ENCODE measurements at places on chromosomes 1 and 21.

- DNase-seq, result no peak
These were observed 27.8 kb downstream of the SLC26A9 start for GRCh38 chr1:205915354-205915990.

- DNase-seq, result no peak
These were observed 12.2 kb upstream of the ACTRT2 start for GRCh38 chr1:3009021-3009420.

DNA sequence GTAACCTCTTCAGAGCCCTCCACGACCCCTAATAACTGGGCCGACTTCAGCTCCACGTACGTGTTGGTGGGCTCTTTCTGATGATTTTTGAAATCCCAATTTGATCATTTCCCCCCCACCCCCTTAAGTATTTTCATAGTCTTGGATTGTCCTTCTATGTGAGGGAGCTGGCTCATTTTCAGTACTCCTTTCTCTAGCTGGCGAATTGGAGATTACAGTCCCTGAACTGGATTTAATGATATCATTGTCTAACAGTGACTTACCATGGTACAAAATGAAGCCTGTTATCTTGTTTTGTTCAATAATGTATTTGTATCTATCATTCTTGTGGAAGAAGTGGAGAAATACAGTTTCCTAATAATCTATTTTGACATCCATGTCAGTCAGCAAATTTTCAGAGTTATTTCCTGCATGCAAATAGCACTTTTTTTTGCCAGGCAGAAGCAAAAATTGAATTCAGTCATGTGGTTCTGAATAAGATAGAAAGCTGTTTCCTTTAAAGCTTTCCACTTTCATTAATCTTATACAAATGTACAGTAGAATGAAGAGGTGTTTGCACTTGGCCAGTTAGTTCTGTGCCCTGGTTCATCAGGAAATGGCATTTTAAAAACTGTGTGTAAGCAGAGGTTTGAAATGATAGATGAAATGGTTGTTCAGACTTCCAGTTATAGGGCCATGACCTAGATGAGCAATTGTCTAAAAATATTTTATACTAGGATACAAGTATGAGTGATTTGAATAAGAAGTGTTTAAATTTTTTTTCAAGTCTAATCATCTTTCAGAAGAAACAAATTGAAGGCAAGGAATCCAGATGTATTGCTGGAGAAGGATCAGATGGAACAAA lies 104.2 kb downstream of the ATP5PO start:
- DNase-seq, result no peak

- no peak for DNase-seq
These were observed 104.8 kb downstream of the GDAP2 start for GRCh38 chr1:117824616-117825015.

DNA sequence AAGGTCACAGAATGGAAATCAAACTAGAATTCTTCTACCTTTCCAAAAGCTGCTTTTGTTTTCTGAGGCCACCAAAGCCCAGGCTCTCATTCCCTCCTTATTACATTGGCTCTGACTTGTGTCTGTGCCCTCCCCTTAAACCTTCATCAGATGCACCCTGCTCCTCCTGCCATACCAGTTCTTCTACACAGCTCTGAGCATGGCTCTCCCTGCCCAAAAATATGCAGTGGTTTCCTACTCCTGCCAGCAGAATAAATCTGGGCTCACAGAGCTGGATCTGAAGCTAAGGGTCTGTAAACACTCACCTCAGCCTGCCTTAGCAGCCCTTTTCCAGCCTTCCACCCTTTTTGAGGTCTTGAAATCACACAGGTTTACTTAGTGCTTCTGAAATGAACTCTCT lies 55.0 kb downstream of the TTC3 start:
- no peak for DNase-seq

DNA sequence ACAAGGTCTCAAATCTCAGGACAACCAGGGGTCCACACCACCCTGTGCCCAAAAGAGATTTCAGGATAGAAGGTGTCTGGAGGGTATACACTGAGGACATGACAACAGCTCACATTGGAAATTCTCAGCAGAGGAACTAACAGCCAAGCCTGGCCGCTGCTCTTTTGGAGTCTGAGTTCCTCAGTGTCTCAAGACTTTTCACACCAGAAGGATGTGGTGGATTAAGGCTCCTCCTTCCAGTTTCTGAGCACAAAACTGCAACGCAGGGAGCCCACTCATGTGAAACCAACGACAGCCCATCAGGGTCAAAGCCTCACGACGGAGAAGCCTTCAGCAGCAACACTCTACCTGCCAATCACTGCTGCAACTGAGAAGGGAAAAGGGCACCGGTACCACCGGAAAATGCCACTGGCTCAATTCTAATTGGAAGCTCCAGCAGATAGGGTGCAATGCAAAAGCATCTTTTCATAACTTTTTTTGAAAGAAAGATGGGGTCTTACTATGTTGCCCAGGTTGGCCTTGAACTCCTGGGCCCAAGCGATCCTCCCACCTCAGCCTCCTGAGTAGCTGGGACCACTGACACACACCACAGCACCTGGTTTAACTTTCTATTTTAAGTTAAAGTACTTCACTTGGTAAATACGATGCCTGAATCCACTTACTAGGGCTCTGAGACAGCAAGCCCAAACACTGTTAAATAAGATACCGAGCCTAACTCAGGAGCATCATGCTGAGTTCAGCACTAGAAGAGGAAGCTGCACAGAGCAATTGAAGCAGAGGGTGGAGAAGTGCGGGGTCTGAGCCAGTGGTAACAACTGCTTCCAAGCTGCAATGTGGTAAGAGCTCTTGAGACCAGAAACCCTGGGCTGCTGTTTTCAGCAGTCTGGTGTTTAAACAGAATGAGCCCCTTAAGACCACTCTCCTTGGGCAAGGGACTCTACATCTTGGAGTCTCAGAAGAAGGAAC lies 7.8 kb downstream of the CAPZB start:
- no peak for DNase-seq

GRCh38 chr1:108096089-108096488 lies 104.1 kb downstream of the SLC25A24 start:
- no peak for DNase-seq

- no peak for DNase-seq
These were observed 239.7 kb downstream of the S1PR1 start for GRCh38 chr1:101476541-101476940.

DNA sequence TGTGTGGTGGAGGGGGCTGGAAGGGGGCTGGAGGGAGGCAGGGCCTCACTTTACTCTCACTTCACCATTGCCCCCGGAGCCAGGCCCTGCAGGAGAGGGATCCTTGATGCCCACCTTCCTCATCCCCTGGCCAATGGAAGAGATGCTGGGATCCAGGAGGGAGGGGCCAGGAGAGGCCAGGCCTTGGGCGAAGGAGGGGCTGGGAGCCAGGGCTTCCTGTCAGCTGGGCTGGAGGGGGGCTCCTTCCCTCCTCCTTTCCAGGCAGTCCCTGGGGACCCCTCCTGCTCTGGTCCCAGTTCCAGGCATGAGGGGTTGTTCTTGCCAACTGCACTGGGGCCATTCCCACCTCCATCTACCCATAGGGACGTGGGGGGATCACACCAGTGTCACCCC lies 5.7 kb downstream of the AHDC1 start:
- no peak for DNase-seq

DNA sequence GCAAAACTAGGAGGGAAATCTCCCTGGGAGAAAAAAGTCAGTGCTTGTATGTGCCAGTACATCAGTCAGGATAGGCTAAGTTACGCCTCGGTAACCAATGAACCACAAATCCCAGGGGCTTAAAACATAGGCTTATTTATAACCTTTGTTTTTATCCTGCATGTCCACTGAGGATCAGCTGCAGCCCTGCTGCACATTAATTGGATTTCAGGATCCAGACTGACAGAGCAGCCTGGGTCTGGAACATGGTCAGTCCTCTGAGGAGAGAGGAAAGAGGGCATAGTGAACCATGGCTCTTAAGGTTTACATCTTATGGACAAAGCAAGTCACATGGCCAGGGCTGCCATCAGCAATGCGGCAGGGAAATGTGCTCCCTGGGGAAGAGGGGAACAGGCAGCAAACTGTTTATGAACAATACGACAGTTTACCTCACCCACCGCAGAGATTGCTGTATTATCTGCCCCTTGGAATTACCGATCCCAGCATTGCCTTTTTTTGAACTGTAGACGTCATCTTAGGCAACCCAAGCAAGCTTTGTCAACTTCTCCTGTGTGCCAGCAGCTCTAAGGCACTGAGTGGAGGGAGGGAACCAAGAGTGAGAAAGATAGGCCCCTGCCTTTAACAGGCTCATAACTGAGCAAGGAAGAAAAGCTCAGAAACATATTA lies 9.1 kb upstream of the SPRR4 start:
- no peak for DNase-seq

DNA sequence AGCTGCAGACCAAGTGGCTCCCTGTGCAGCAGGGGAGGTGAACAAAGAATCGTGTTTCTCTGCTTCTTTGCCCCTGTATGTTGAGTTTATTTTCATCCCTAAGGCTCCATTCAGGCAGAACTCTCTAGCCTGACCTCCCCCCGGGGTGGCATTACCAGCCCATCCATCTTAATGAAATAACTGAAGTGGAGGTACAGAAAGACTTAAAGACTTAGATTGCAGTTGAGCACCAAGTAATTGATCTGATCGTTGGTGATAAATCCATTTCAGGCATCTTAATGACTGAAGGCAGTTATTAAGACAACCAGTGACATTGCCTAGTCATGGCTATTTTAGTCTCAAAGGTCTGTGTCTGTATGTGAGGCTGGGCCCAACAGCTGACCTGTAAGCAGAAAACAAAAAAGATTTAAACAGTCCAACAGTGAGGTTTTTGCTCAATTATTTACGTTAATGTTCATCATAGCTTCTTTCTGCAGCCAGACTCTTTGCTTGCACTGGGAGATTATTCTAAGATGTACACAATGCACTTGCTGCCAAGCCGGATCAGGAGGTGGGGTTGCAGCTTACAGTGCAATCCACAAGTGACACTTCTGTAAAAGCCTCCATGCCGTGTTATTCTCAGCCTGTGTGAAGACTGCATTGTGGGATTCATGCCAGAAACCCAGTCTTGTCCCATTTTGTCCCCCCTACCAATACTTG lies 363.0 kb upstream of the DUSP10 start:
- no peak for DNase-seq

DNA sequence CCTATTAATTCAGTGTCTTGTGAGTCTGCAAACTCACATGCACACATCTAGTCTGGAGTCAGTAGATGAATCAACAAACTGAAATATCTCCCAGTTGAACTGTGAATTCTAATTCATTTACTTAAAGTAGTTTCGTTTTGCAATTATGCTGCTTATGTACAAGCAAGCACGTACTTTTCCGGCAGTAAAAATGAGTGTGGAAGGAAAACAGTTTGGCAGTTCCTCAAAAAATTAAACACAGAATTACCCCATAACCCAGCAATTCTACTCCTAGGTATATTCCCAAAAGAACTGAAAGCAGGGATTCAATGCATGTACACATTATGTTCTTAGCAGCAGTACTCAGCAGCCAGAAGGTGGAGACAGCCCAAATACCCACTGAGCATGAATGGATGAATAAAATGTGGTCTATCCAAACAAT lies 49.3 kb downstream of the GNB1 start:
- no peak for DNase-seq

DNA sequence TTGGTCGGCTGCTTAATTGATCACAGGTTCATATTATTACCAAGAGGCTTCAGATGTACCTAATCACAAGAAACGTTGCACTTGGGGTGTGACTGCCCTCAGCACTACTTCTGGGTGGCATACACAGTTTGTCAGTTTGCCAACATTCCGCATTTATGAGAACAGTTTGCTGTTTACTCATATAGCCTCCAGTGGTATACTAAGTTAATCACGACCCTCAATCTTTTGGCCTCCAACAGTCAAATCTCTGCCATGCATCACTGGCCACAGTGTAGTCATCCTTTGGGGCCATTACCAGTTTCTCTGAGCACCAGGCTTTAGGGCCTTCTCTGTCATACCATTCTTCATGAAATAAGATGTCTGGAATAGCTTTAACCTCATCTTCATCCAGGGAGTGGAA lies 62.8 kb upstream of the BCL9 start:
- DNase-seq, result no peak

DNA sequence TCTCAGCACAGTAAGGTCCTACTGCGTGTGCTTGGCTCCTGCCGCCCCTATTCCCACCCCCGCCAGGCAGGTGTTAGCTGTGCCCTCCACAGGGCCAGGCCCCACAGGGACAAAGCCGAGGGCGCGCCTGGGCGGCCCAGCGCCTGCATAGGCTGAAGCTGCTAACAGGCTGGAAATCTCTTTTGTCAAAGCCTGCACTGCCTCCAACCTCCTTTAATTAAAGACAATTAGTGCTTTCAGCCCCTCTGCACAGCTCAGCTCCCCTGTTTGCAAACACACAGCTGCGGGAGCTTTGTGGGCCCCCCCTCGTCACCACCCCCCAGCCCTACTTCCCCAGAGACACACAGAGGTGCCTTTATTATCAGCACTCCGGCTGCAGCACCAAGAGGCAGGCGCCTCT lies 95.9 kb downstream of the EPHB2 start:
- no peak for DNase-seq

DNA sequence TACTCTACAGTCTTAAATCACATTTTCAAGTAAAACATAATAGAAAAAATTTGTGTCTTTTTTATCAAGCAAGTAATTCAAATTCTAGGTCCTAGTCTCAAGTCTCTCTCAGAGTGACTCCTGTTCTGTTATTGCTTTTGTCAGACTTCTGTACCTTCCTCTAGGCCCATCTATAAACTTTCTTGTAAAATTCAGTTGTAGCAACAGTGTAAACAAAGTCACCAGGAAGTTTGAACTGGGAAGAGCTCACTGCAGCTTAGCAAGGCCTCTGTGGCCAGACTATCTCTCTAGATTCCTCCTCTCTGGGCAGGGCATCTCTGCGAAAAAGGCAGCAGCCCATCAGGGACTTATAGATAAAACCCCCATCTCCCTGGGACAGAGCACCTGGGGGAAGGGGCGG lies 13.5 kb upstream of the ZNF678 start:
- DNase-seq, result no peak

- peak; percentile 24 for DNase-seq
These were observed 20.7 kb downstream of the C1QB start for GRCh38 chr1:22673486-22674409.

GRCh38 chr21:19853061-19853460 lies 1145.1 kb upstream of the NCAM2 start:
- no peak for DNase-seq

- DNase-seq, result no peak
These were observed 6.5 kb upstream of the FGGY start for GRCh38 chr1:59290193-59290949.

DNA sequence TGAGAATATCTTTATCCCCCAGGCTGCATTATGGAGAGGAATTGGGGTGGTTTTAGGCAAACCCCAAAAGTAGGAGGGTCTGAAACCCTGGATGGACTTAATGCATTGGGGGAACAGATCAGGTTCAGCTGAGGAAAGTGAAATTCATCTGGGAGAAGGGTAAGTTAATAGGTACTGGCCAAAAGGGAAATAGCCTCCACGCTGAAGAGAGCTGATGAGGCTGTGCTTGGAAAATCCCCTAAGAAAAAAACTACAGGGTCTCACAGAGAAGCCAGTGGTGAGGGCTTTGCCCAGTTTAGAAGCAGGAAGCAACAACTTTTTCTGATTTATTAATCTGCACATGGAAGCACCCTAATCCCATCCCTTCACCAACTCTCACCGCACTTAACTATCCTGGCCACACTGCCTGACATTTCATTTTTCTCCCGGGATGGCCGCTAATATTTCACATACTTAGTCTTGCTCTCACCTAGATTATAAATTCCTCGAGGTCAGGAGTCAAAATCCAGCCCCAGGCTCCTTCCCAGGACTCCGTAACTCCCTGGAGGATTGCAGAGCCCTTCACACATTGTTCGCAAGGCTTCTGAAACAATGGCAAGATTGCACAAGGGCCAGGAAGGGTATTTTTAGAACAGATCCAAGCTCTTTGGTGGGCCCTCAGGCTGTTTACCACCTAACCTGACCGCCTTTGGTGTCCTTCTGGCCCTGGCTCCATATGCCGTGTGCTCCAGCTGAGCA lies 60.9 kb upstream of the TARBP1 start:
- no peak for DNase-seq

- peak; percentile 58 for DNase-seq
These were observed at the start of gene ATP8B2 for GRCh38 chr1:154324669-154325582. Gene ATP8B2 (plus strand): TSS chr1:154325525. CDS start chr1:154328142, 2,617 bp downstream.
